ENCODE measurements at places on chromosomes 2 and 18.

DNA sequence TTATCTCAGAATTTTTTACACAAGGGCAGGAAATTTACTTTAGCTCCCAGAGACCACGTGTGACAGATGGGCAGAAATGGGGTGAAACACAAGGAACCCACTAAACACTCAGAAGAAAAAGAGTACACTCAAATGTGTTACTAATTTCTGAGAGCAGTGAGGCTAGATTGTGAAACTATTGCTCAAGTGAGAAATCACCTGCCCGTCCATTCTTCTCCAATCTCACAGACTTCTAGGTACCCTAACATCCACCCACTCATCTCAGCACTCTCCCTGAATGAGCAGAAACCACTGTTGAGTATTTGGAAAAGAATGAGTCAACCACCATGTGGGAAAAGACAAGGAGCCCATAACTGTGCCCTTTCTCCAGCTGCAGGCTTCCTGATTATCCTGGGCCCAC is 293.0 kb upstream of the CDH2 start:
- DNase-seq, result no peak

DNA sequence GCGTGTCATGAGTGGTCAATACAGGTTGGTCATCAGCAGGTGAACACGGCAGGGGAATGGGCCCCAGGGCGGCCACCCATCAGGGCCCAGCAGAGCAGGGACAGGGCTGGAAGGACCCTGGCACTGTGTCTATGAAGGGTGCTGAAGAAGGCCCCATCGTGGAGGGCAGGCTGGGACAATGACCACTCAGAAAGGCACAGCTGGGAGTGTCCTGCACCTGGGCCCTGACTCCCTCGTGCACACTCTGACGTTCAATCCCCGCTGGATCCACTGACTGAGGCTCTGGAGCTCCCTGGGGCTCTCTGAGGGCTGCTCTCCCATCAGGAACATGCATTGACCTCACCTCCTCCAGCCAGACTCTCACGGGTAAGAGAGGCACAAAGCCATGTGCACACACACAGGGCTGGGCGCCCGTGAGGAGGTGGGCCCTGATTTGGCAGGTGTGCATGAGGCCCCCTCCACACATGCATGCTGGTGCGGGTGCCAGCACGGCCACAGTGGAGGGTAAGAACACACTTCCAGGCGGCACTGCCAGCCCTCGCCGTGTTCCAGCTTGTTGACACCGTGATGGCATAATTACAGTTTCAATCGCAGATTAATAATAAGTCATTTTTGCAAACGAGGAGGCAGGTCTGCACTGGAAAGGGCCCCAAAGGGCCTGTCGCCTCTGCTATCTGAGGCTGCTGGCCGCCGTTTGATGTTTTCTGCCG is 58.5 kb downstream of the SMAD7 start:
- DNase-seq, result no peak

- no peak for DNase-seq
Measured at GRCh38 chr18:26461405-26461804, 86.9 kb downstream of the KCTD1 start.

GRCh38 chr2:233768076-233768475 is 8.0 kb downstream of the UGT1A1 start:
- no peak for DNase-seq

DNA sequence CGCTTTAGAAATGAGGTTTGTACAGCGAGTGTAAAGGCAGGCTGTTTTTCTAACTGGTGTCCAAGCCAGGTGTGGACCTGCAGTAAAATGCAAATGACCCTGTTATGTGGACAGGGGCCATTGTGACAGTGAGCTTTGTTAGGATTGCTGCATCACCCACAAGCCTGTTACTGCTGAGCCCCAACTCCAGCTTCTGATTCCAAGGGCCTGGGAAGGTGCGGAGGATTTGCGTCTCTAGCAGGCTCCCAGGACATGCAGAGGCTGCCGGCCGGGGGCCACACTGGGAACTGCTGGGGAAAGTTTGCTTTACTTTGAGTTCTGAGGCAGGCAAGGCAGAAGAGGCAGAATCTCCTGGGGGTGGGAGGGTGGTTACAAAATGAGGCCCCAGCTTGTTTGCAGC is 164.1 kb downstream of the GLI2 start:
- DNase-seq, result no peak

Data from activated T-cell treated with anti-CD3 and anti-CD28 coated beads, Interleukin-2, amount 50 U/mL, for 72 hours (primary cell).